ENCODE measurements at places on chromosomes 6 and 20. TPM values are rescaled to one million over a fixed set of nuclear protein-coding genes. Genes with fewer than 3 reads are reported as not detected.

- H3K4me3 ChIP-seq, result peak overlapping the region; percentile 13
- no peak for DNase-seq
- no peaks in the 10 kb centered on the region for H3K27me3 ChIP-seq
- peak overlapping the region; percentile 87 for H3K27ac ChIP-seq
These were observed 33.6 kb downstream of the TRAM2 start for GRCh38 chr6:52543262-52543661.

DNA sequence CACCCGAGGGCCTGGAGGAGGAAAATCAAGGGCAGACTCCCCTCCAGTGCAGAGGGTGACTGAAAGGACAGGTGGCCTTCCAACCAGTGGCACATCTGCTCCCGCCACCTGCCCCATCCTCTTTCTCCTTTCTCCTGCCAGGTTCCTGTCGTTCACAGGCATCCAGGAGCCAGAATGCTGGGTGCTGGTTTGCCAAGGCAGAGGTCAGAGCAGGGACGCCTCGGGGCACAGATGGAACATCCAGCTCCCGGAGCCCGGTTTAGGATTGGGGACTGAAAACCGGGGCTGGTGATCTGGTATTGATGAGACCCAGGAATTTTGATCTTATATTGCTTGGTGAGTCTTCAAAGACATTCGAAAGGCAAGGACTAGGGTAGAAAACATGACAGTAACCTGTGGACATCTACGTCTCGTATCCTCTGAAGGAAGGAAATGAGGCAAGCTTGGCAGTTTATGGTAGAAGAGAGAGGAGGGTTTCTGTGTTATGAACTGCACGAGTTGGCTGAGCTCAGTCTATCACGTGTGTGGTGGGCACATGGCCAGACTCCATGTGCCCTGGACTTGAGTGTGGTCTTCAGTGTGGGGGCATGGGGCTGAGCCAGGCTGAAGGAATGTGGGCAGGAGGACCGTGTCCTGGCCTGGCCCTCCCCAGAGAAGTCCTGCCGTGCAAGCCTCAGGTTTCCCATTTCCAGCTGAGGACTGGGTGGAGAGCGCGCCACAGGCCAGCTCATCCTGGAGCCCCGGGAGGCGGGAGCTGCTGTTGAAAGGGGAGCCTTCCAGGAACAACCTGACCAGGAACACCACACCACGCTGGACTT is 74.2 kb downstream of the IRF4 start:
- no peaks in the 10 kb centered on the region for H3K27me3 ChIP-seq
- H3K36me3 ChIP-seq, result no peaks in the 10 kb centered on the region
- H3K27ac ChIP-seq, result no peak overlapping the region
- no peak for DNase-seq
- no peak overlapping the region for H3K4me3 ChIP-seq

- H3K36me3 ChIP-seq, result no peaks in the 10 kb centered on the region
- no peak overlapping the region for H3K27ac ChIP-seq
- no peak for DNase-seq
These were observed 132.3 kb downstream of the ISM1 start for GRCh38 chr20:13353261-13353945.

DNA sequence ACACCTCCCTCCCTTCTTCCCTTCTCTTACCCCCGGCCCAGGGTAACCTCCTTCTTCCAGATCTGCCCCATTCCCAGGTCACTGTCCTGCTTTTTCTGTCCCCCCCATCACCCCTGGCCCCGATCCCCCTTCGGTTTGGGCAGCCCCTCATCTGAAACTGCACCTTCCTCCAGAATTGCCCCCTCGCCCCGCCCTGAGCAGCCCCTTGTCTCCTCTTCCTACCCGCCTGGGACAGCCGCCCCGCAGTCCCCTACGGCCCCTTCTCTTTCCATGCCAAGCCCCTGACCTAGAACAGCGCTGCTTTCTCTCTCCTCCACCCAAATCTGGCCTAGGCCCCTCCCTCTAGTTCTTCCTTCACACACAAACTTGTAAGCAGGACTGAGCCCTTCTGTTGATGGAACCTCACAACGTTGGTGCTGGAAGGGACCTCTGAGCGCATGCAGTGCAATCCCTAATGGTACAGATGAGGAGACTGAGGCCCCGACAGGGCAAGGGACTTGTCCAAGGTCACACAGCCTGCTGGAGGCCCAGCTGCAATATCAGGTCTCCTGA is 630 bp downstream of the PPP2R5D start:
- H3K4me3 ChIP-seq, result peak overlapping the region; percentile 99
- H3K27me3 ChIP-seq, result no peaks in the 10 kb centered on the region
- H3K36me3 ChIP-seq, result peaks cover 6% of the 10 kb centered on the region
- peaks cover 42% of the 10 kb centered on the region for H3K4me1 ChIP-seq
- DNase-seq, result no peak

DNA sequence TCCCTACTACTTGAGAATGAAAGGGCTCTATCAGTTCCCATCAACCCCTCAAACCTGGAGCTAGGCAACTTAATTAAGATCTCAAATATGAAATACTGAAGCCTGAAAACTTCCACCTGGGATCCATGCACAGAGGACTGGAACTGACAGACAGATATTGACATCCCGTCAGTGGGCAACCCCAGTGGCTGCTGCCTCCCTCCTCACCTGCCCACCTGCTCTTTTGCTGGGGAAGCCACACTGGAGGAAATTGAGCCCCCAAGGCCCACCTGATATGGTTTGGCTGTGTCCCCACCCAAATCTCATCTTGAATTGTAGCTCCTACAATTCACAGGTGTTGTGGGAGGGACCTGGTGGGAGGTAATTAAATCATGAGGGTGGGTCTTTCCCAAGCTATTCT is 192.8 kb downstream of the LRFN2 start:
- no peaks in the 10 kb centered on the region for H3K27me3 ChIP-seq
- H3K36me3 ChIP-seq, result no peaks in the 10 kb centered on the region
- no peak for DNase-seq
- no peak overlapping the region for H3K4me3 ChIP-seq
- H3K27ac ChIP-seq, result no peak overlapping the region

- H3K4me1 ChIP-seq, result no peaks in the 10 kb centered on the region
- H3K4me3 ChIP-seq, result no peak overlapping the region
- H3K27me3 ChIP-seq, result no peaks in the 10 kb centered on the region
- H3K36me3 ChIP-seq, result no peaks in the 10 kb centered on the region
These were observed 164.2 kb downstream of the OGFRL1 start for GRCh38 chr6:71452697-71453370.

GRCh38 chr20:4469910-4470309 is 251.8 kb upstream of the PRND start:
- H3K27ac ChIP-seq, result no peak overlapping the region
- H3K4me1 ChIP-seq, result no peaks in the 10 kb centered on the region
- DNase-seq, result no peak
- H3K4me3 ChIP-seq, result no peak overlapping the region
- no peaks in the 10 kb centered on the region for H3K36me3 ChIP-seq

DNA sequence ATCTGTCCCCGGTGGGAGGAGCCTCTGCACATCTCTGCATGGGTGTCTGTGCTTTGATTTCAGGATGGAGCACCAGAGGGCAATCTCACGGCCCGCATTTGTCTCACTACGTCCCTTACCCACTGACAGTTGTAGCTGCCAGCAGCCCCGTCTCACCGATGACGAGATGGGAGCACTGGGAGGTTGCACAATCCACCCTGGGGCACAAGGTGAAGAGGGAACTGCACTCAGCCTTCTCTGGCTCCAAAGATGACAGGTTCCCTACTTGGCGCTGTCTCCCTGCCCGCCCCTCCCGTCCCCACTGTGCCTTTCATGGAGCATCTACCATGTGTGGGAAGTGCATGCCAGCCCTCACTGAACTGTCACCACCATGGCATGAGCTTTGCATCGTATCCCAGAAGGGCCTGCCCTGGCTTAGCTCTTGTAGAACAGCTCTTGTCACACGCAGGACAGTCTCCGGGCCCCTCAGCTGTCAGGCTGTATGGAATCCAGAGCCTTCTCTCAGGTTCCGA is 99.9 kb upstream of the PMEPA1 start:
- H3K27ac ChIP-seq, result no peak overlapping the region
- H3K36me3 ChIP-seq, result no peaks in the 10 kb centered on the region
- H3K27me3 ChIP-seq, result no peaks in the 10 kb centered on the region
- no peak overlapping the region for H3K4me3 ChIP-seq

- H3K36me3 ChIP-seq, result no peaks in the 10 kb centered on the region
- H3K27me3 ChIP-seq, result no peaks in the 10 kb centered on the region
- H3K27ac ChIP-seq, result no peak overlapping the region
- no peak overlapping the region for H3K4me3 ChIP-seq
- no peak for DNase-seq
These were observed 92.6 kb downstream of the RNGTT start for GRCh38 chr6:88870717-88871330.

GRCh38 chr6:10268111-10268510 is 146.8 kb downstream of the TFAP2A start:
- no peaks in the 10 kb centered on the region for H3K4me1 ChIP-seq
- no peaks in the 10 kb centered on the region for H3K36me3 ChIP-seq
- H3K4me3 ChIP-seq, result no peak overlapping the region
- no peak for DNase-seq

ULBP1 gene
- total RNA-seq, result 3.8 TPM

ZSCAN12 gene
- 5.3 TPM for total RNA-seq

- no peaks in the 10 kb centered on the region for H3K36me3 ChIP-seq
- peak overlapping the region; percentile 22 for H3K4me3 ChIP-seq
- H3K4me1 ChIP-seq, result peaks cover 32% of the 10 kb centered on the region
- no peaks in the 10 kb centered on the region for H3K27me3 ChIP-seq
- no peak for DNase-seq
These were observed 6.2 kb downstream of the ELMO2 start for GRCh38 chr20:46400253-46400652.

DNA sequence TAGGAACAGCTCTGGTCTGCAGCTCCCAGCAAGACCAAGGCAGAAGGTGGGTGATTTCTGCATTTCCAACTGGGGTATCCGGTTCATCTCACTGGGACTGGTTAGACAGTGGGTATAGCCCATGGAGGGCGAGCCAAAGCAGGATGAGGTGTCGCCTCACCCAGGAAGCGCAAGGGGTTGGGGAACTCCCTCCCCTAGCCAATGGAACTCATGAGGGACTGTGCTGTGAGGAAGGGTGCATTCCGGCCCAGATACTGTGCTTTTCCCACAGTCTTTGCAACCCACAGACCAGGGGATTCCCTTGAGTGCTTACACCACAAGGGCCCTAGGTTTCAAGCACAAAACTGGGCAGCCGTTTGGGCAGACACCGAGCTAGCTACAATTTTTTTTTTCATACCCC is 21.8 kb downstream of the HDDC2 start:
- no peaks in the 10 kb centered on the region for H3K4me1 ChIP-seq
- DNase-seq, result no peak
- no peaks in the 10 kb centered on the region for H3K27me3 ChIP-seq
- no peak overlapping the region for H3K27ac ChIP-seq
- H3K4me3 ChIP-seq, result no peak overlapping the region
- H3K36me3 ChIP-seq, result peaks cover 18% of the 10 kb centered on the region

DNA sequence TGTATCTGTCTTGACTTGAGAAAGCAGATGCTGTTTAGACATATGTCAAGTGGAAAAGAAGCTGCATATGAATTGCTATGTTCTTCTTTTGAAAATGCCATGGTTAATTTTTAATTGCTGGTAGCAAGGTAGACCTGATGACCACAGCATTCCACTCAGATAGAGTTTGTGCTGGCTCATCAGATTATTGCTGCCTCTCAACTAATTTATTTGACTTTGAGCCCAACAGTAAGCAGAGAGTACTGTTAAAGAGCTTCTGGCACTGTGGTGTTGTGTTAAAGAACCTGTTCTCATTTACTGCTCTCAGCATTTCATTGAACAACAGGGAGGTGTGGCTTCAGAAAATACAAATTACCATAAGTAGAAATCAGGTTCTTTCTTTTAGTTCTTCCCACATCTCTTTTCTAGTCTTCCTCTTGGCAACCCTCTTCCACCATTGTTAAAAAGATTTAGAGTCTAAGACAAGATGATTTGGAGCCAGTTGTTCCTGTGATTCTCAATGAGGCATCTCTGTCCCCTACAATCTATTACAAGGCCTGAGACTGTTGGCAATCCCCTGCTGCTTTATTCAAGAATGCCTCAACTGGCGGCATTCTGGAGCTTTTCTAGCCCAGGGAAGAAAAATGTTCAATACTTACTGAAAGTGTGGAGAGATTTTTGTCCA is 967.6 kb upstream of the GJE1 start:
- no peak for DNase-seq
- H3K36me3 ChIP-seq, result no peaks in the 10 kb centered on the region
- no peaks in the 10 kb centered on the region for H3K4me1 ChIP-seq
- H3K27me3 ChIP-seq, result no peaks in the 10 kb centered on the region

GRCh38 chr6:16741112-16742016 is 19.9 kb downstream of the ATXN1 start:
- no peaks in the 10 kb centered on the region for H3K27me3 ChIP-seq
- DNase-seq, result no peak
- no peak overlapping the region for H3K4me3 ChIP-seq

GRCh38 chr6:134816300-134816699 is 133.6 kb downstream of the ALDH8A1 start:
- H3K36me3 ChIP-seq, result no peaks in the 10 kb centered on the region
- no peak overlapping the region for H3K27ac ChIP-seq
- no peaks in the 10 kb centered on the region for H3K27me3 ChIP-seq
- no peaks in the 10 kb centered on the region for H3K4me1 ChIP-seq
